ENCODE measurements at places on chromosomes 2 and 18.

GRCh38 chr2:58922245-58922644 lies 681.1 kb upstream of the FANCL start:
- DNase-seq = no peak

- no peak for DNase-seq
These were observed 73.8 kb downstream of the RPRM start for GRCh38 chr2:153404792-153405191.

- DNase-seq = no peak
These were observed 496.1 kb upstream of the MYT1L start for GRCh38 chr2:2827046-2827636.

GRCh38 chr18:76686737-76687231 lies 135.6 kb upstream of the ZNF236 start:
- DNase-seq = no peak

- no peak for DNase-seq
These were observed 58.1 kb downstream of the PXDN start for GRCh38 chr2:1685957-1686783.

GRCh38 chr2:64857581-64858471 lies 131.4 kb upstream of the SLC1A4 start:
- no peak for DNase-seq

GRCh38 chr2:96325041-96325883 lies at the start of gene ITPRIPL1:
Gene ITPRIPL1, plus strand, starts transcription at chr2:96325317. Its CDS starts 523 bp downstream, at chr2:96325840.
- peak; percentile 63 for DNase-seq

DNA sequence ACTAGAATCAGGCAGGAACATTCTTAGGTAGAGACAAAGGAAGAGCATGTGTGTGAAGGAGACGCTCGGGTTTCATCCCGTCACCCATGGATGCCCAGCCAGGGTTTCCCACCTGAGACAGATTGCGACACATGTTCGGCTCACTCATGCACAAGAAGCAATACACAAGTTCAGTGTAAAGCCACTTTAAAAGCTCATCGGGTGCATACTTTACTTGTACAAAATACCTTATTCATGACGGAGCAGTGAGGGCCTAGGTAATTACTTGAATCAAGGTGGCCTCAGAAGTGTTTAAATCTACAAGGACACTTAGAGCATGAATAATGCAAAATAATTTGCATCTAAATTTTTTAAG lies 42.0 kb downstream of the ZEB2 start:
- no peak for DNase-seq

GRCh38 chr2:64859312-64860212 lies 129.6 kb upstream of the SLC1A4 start:
- DNase-seq = no peak

DNA sequence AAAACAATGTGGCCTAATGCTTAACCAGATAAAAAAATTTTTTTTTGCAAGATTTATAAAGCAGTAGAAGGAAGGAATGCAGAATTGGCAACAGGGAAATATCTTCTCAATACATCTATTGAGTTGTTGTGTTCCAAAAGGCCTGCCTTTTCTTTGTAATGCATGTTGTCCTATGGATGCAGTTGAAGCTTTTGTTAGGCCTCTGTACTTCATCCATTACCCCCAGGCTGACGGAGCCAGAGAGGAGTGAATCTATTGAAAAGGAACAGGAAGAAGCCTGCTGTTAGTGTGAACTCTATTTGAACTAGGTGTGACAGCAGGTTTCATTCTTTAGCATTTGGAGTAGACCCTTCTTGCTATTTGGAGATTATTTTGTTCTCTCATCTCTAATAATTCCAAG lies 56.5 kb downstream of the MTX2 start:
- no peak for DNase-seq

DNA sequence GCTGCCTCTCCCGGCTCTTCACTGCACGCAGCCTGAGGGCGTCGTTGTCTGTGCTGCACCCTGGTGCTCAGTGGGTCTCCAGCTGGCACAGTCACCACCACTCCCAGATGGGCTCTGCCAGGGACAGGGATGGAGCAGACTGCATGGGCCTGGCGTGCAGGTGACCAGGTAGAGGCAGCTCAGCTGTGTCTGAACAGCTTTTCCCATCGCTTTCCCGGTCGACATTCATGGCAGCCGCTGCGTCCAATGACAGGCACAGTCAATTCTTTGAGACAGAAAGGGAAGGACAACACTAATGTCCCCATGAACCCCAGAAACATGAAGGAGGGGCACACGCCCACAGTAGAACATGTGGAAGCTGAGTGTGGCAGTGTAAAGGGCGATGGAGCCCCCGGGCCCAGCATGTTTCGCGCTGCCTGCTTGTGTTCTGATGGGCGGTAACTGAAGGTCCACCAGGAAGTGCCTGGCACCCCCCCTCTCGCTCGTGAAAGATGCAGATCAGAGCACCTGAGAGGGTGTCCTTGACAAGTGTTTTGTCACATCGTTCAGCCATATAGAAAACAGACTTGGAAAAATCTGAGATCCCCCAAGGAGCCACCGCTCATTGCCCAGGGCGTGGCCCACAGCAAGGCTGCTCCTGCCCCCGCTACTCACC lies 122.4 kb downstream of the NFATC1 start:
- no peak for DNase-seq
